ENCODE measurements at places on chromosomes 3 and 15.

GRCh38 chr3:10515396-10515795, 10.0 kb upstream of the ATP2B2 start:
- no peak for DNase-seq

DNA sequence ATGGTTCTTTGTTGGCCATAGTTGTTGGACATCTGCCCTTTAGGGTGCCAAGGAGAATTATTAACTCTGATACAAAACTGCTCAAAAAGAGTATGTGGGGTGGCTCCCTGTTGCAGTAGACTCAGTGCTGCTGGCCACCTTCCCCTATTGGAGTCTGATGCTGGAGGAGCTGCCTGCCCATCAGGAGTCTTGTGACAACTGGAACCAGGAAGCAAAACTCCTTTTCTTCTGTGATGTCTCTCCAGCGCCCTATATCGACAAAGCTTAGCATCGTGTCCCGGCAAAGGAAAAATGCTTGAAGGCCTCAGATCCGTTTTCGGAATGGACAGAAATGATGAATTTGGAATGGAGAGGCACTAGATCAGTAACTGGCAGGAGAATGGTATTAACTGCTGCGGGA, 23.5 kb downstream of the PAK2 start:
- DNase-seq = no peak

- DNase-seq = no peak
These were observed 705.5 kb downstream of the DIPK2A start for GRCh38 chr3:144677103-144677502.

DNA sequence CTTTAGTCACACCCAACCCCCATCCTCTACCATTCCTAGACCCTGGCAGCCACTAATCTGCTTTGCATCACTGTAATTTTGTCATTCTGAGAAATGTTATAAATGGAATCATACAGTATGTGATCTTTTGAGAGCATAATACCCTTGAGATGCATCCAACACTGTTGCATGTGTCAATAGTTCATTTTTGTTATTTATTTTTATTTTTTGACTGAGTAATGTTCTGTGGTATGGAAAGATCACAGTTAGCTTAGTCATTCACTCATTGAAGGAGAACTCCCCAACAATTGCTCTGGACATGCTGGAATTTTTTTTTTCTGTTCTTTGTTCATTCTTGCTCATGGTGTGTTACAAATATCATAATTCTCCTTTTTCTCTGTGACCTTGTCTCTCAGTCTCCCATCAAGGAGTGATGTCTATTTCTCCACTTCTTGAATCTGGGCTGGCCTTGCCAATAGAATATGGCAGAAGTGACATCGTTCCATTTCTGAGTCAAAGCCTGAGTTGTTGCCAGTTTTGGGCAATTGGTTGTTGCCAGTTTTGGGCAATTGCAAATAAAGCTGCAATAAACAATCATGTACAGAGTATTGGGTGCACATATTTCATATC, 6.8 kb upstream of the ADPGK start:
- DNase-seq = no peak

- no peak for DNase-seq
These were observed 161.3 kb downstream of the SV2B start for GRCh38 chr15:91261345-91261744.

DNA sequence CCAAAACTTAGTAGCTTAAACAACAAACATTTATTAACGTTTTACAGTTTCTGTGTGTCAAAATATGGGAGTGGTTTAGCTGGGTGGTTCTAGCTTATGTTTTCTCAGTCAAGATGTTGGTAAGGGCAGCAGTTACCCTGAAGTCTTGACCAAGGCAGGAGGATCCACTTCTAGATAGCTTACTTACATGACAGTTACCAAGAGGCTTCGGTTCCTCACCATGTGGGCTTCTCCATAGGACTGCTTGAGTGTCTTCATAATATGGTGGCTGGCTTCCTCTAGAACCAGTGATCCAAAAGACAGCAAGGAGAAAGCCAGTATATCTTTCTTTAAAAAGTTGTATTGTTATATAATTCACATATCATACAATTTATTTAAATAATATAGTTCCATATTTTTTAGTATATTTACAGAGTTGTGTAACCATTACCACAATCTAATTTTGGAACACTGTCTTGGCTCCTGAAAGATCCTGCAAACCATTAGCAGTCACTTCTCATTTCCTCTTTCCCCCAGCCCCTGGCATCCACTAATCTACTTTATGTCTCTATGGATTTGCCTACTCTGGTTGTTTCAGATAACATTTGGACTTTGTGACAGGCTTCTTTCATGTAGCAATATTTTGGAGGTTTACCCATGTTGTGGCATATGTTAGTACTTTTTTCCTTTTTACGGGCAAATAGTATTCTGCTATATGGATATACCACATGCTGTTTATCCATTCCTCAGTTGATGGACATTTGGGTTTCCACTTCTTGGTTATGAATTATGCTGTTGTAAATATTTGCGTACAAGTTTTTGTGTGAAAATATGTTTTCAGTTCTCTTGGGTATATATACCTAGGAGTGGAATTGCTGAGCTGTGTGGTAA, 33.3 kb downstream of the MAPK6 start:
- DNase-seq = no peak

- no peak for DNase-seq
These were observed 332.5 kb upstream of the BCHE start for GRCh38 chr3:166169681-166170080.

DNA sequence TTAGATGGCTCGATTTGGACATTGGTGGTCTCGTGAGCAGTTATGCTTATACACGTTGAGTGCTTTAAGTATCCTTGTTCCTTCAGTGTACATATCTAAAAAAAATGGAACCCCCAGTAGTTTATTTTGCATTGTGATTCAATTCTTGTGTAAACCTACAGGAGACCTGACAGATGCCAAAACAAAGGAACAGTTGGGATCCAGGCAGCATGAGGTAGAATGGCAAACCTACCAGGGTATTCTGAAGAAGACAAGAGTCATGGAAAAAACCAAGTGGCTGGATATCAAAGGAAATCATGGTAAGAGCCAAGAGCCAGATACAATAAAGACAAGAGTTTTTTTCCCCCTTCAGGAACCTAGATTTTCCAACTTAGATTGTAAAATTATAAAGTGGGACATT, 2.0 kb downstream of the TMEM62 start:
- DNase-seq = no peak

- DNase-seq = no peak
These were observed 578.1 kb upstream of the NECTIN3 start for GRCh38 chr3:110493438-110494092.

Data from NT2/D1 (cell line).